IMR-90 (cell line): ENCODE measurements at places on chromosomes 4 and X. TPM values are rescaled to one million over a fixed set of nuclear protein-coding genes. Genes with fewer than 3 reads are reported as not detected.

The FAM156A gene
- 7.5 TPM in 2 replicates for total RNA-seq

The CFAP47 gene
- under 0.01 TPM in 1 of 2 replicates, not detected in the other for total RNA-seq

The ARL9 gene
- total RNA-seq: 0.18 and 0.28 TPM in 2 replicates

The RNF175 gene
- not detected in 2 replicates for total RNA-seq

The UTP14A gene
- total RNA-seq: 15.2 and 25.3 TPM in 2 replicates

The STPG2 gene
- total RNA-seq: not detected in 2 replicates

The LRIT3 gene
- not detected in 2 replicates for total RNA-seq

The UGT2B28 gene
- not detected in 2 replicates for total RNA-seq

The RAB39B gene
- total RNA-seq: 0.54 and 0.56 TPM in 2 replicates

The GYG2 gene
- 9.2 and 13.1 TPM in 2 replicates for total RNA-seq

The CNKSR2 gene
- 0.56 and 0.90 TPM in 2 replicates for total RNA-seq

The TMEM255A gene
- not detected in 2 replicates for total RNA-seq

The ACOT9 gene
- 47.3 and 63.6 TPM in 2 replicates for total RNA-seq

The TCEAL6 gene
- not detected in 2 replicates for total RNA-seq

The PPEF1 gene
- total RNA-seq: not detected in 2 replicates

The GC gene
- total RNA-seq: not detected in 2 replicates

The NEXMIF gene
- under 0.01 TPM in 1 of 2 replicates, not detected in the other for total RNA-seq

The HSD17B13 gene
- under 0.01 TPM in 1 of 2 replicates, not detected in the other for total RNA-seq

The GABRG1 gene
- not detected in 2 replicates for total RNA-seq

The USP17L10 gene
- total RNA-seq: not detected in 2 replicates

The FABP2 gene
- not detected in 2 replicates for total RNA-seq

The HEPH gene
- 16.4 and 23.5 TPM in 2 replicates for total RNA-seq

The MAGEB1 gene
- total RNA-seq: not detected in 2 replicates

The CD38 gene
- not detected in 2 replicates for total RNA-seq

The IRS4 gene
- not detected in 2 replicates for total RNA-seq

The ADGRG2 gene
- under 0.01 TPM in 2 replicates for total RNA-seq

The CCDC149 gene
- total RNA-seq: 7.0 and 8.3 TPM in 2 replicates

The ATP2B3 gene
- total RNA-seq: under 0.01 TPM in 1 of 2 replicates, not detected in the other

The SYTL4 gene
- 2.3 and 3.1 TPM in 2 replicates for total RNA-seq

The ZDHHC15 gene
- not detected in 2 replicates for total RNA-seq
